Suprapubic skin (tissue), 4 donors: ENCODE measurements at places on chromosomes 1 and 21.

DNA sequence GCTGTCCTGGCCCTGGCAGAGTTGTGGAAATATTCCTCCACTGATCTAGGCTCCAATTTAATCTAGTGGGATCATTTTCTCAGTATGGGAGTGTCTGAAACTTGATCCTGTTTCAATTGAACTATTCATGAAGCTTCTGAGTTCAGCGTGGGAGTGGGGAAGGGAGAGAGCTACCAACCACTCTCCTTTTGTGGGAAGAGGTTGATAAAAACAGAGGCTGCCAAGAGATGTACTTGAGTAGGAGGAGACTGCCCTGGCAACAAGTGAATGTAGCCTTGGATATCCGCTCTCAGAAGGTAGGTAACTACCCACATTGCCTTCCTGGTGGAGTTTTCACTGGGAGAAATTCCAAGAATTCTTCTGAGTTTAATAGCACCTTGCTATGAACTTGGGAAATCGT lies at the start of gene CTXND2:
TSS of gene CTXND2 (plus strand) at position 119 of the 400 bp plus-strand sequence. CDS start 25,179 bp downstream, outside the sequence.
- no peaks in the 10 kb centered on the region for H3K27me3 ChIP-seq
- no peak within 1 kb of the TSS for H3K27ac ChIP-seq
- H3K36me3 ChIP-seq, result no peaks in the 10 kb centered on the region
- DNase-seq, result no peak
- H3K4me3 ChIP-seq, result no peak within 1 kb of the TSS
- peaks cover 5% of the 10 kb centered on the region for H3K4me1 ChIP-seq

GRCh38 chr1:109040989-109041620 lies 797 bp downstream of the WDR47 start:
- DNase-seq, result no peak
- H3K27me3 ChIP-seq, result no peaks in the 10 kb centered on the region
- H3K4me1 ChIP-seq, result peaks cover 23% of the 10 kb centered on the region
- no peaks in the 10 kb centered on the region for H3K36me3 ChIP-seq
- peak overlapping the region; percentile 91 for H3K27ac ChIP-seq

GRCh38 chr1:7253988-7254587 lies 468.8 kb downstream of the CAMTA1 start:
- H3K4me1 ChIP-seq, result no peaks in the 10 kb centered on the region
- H3K27me3 ChIP-seq, result peaks cover 11% of the 10 kb centered on the region
- H3K27ac ChIP-seq, result no peak overlapping the region
- no peak for DNase-seq
- no peak overlapping the region for H3K4me3 ChIP-seq
- H3K36me3 ChIP-seq, result no peaks in the 10 kb centered on the region

GRCh38 chr1:4652631-4653327 lies 1.6 kb upstream of the AJAP1 start:
- H3K4me3 ChIP-seq, result no peak overlapping the region
- DNase-seq, result no peak
- H3K27ac ChIP-seq, result no peak overlapping the region
- peaks cover 27% of the 10 kb centered on the region for H3K4me1 ChIP-seq
- no peaks in the 10 kb centered on the region for H3K36me3 ChIP-seq

- no peaks in the 10 kb centered on the region for H3K4me1 ChIP-seq
- H3K27me3 ChIP-seq, result no peaks in the 10 kb centered on the region
- DNase-seq, result no peak
- no peak overlapping the region for H3K4me3 ChIP-seq
- H3K36me3 ChIP-seq, result no peaks in the 10 kb centered on the region
- no peak overlapping the region for H3K27ac ChIP-seq
Measured at GRCh38 chr1:31871703-31872102, 55.9 kb upstream of the SPOCD1 start.

DNA sequence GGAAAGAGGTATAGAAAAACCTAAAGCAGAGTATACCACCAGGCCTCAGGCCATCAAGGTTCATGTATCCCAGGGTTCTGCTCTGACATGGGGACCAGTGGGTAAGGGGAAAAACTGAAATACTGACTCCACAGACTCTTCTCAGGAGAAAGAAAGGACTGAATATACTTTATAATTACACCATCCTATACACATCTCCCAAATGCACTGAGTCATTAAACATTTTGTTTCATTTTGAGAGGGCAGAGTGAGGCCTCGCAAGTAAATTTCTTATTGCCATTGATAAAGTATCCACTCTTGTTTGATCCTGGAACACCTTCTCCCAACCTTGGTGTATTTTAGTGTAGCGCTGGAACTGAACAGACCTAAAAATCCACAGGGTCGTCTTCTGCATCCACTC lies 247.9 kb downstream of the SLC45A1 start:
- no peak overlapping the region for H3K4me3 ChIP-seq
- H3K27me3 ChIP-seq, result no peaks in the 10 kb centered on the region
- no peak for DNase-seq
- peaks cover 8% of the 10 kb centered on the region for H3K4me1 ChIP-seq

DNA sequence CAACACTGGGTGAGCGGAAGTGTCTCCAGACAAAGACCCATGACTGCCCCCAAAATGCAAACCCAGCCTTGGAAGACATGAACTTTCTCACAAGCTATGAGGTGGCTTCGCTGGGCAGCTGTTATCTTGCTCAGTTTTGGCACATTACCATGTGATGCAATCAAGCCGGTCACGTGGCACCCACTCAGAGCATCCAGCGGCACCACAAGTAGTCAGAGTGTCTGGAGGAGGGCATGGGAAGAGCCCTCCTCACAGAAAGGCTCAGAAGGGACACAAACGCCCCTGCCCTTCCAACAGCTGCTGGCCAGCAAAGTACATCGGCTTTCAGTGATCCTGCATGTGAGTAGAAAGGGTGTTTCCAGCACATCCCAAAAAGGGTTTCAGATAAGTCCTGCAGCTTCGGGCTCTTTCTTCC lies 145.5 kb upstream of the IRF2BP2 start:
- no peak overlapping the region for H3K4me3 ChIP-seq
- H3K27ac ChIP-seq, result no peak overlapping the region
- peaks cover 7% of the 10 kb centered on the region for H3K4me1 ChIP-seq
- no peaks in the 10 kb centered on the region for H3K27me3 ChIP-seq
- H3K36me3 ChIP-seq, result no peaks in the 10 kb centered on the region

DNA sequence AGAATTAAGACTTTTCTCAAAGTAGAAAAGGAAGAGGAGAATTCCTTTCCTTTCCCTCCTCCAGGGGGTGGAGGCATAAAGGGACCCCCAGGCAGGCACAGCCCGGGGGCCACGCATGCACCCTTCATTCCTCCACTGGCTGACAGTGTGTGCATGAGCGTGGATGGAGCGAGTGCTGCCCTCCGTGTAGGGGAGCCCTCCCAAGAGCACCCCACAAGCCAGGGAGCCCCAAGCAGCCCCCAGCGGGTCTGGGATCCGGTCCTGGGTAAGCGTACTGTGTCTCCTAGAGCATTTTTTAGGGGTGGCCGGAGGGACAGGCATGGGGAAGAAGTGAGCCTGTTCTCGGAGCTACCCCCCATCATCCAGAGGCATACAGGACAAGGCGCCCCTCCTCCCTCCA lies 120.5 kb downstream of the SIK1 start:
- H3K4me3 ChIP-seq, result no peak overlapping the region
- DNase-seq, result no peak
- H3K27ac ChIP-seq, result peak overlapping the region; percentile 77
- H3K27me3 ChIP-seq, result peaks cover 3% of the 10 kb centered on the region
- no peaks in the 10 kb centered on the region for H3K36me3 ChIP-seq

- DNase-seq, result no peak
- no peak overlapping the region for H3K4me3 ChIP-seq
- H3K27me3 ChIP-seq, result no peaks in the 10 kb centered on the region
- no peak overlapping the region for H3K27ac ChIP-seq
- H3K4me1 ChIP-seq, result no peaks in the 10 kb centered on the region
- peaks cover 97% of the 10 kb centered on the region for H3K36me3 ChIP-seq
Measured at GRCh38 chr21:46264690-46265144, 20.7 kb downstream of the MCM3AP start.

GRCh38 chr1:86872086-86872485 lies 41.8 kb downstream of the SELENOF start:
- peaks cover 2% of the 10 kb centered on the region for H3K4me1 ChIP-seq
- no peak for DNase-seq
- H3K27me3 ChIP-seq, result no peaks in the 10 kb centered on the region

DNA sequence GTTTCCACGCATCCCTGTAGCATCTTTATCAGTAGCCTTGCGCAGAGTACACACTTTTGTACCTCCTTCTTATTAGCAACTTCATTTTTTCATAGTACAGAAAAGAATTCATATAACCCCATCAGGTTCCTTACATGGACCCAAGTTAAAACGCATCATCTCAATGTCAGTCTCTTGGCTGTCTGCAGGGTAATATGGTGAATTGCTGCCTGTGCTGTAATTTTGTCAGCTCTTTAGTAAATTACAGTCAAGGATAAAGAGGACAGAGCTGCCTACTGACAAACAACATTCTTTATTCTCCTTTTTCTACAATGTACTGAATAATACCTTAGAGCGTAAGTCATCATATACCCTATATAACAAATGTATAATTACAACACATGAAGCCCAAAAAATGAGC lies 222.5 kb downstream of the MRPL39 start:
- no peak overlapping the region for H3K4me3 ChIP-seq
- no peaks in the 10 kb centered on the region for H3K27me3 ChIP-seq
- H3K27ac ChIP-seq, result no peak overlapping the region
- DNase-seq, result no peak
- H3K4me1 ChIP-seq, result no peaks in the 10 kb centered on the region
- H3K36me3 ChIP-seq, result no peaks in the 10 kb centered on the region

GRCh38 chr21:26490771-26491170 lies 82.3 kb downstream of the CYYR1 start:
- H3K27ac ChIP-seq, result no peak overlapping the region
- no peaks in the 10 kb centered on the region for H3K36me3 ChIP-seq
- no peaks in the 10 kb centered on the region for H3K27me3 ChIP-seq
- H3K4me3 ChIP-seq, result no peak overlapping the region
- DNase-seq, result no peak

- peaks cover 17% of the 10 kb centered on the region for H3K36me3 ChIP-seq
- H3K4me1 ChIP-seq, result peaks cover 12% of the 10 kb centered on the region
- H3K4me3 ChIP-seq, result no peak overlapping the region
- DNase-seq, result no peak
Measured at GRCh38 chr1:12016182-12016581, 3.1 kb upstream of the MIIP start.

DNA sequence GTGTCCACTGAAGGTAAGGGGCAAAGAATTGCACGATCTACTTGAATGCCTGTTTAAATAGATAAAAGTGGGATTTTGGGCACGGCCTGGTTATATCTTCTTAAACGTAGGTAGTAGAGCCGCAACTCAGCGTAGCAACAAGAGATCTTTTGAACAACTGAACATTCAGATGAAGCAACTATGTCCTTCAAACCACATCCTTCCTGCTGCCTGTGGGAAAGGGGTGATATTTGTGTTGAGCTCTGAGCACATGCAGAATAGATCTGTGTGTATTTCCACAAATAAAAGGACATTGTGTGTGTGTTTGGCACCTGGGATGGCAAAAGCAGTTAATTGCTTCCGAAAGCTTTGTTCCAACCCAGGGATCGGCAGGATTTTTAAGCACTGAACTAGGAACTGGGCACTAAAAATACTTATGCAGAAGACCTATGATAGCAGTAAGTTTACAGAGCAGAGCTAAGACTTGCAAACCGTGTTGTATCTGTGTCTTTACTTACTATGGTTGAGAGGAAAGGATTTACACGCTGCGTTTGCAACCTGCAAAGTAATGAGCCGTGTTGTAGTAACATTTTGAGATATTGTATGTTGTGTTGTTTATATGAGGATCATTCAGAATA lies 333.4 kb downstream of the CHRM3 start:
- H3K4me3 ChIP-seq, result no peak overlapping the region
- no peak for DNase-seq
- H3K27ac ChIP-seq, result peak overlapping the region; percentile 34
- H3K27me3 ChIP-seq, result no peaks in the 10 kb centered on the region

GRCh38 chr1:44672254-44672955 lies 1.9 kb downstream of the TMEM53 start:
- H3K27ac ChIP-seq, result peak overlapping the region; percentile 36
- no peak for DNase-seq
- peaks cover 43% of the 10 kb centered on the region for H3K4me1 ChIP-seq

- H3K4me1 ChIP-seq, result no peaks in the 10 kb centered on the region
- DNase-seq, result no peak
- no peak overlapping the region for H3K27ac ChIP-seq
Measured at GRCh38 chr1:157517016-157517415, 35.3 kb downstream of the FCRL5 start.

- H3K27ac ChIP-seq, result no peak overlapping the region
- no peak overlapping the region for H3K4me3 ChIP-seq
- H3K27me3 ChIP-seq, result no peaks in the 10 kb centered on the region
- no peaks in the 10 kb centered on the region for H3K4me1 ChIP-seq
Measured at GRCh38 chr1:239807361-239807760, 284.3 kb upstream of the FMN2 start.

GRCh38 chr1:185208626-185209180 lies 51.7 kb downstream of the SWT1 start:
- no peak overlapping the region for H3K27ac ChIP-seq
- H3K36me3 ChIP-seq, result peaks cover 11% of the 10 kb centered on the region

GRCh38 chr1:93768380-93768863 lies 86.8 kb upstream of the BCAR3 start:
- peaks cover 21% of the 10 kb centered on the region for H3K4me1 ChIP-seq
- H3K27me3 ChIP-seq, result no peaks in the 10 kb centered on the region
- no peaks in the 10 kb centered on the region for H3K36me3 ChIP-seq
- DNase-seq, result no peak

DNA sequence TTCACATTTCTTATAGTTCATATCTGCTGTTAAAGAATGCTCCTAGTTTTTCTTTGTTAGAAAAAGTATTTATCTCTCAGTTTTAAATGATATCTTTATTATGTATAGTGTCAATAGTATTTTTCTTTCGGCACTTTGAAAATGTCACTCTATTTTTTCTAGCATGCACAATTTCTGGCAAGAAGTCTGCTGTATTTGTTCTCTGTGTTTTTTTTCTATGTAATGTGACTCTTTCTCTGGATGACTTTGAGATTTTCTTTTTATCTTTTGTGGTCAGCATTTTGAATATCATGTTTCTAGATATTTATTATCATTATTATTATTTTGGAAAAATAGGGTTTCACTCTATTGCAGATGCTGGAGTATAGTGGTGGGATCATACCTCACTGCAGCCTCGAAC lies 285.2 kb downstream of the PTGER3 start:
- H3K4me1 ChIP-seq, result no peaks in the 10 kb centered on the region
- no peaks in the 10 kb centered on the region for H3K27me3 ChIP-seq
- H3K27ac ChIP-seq, result no peak overlapping the region
- no peaks in the 10 kb centered on the region for H3K36me3 ChIP-seq

DNA sequence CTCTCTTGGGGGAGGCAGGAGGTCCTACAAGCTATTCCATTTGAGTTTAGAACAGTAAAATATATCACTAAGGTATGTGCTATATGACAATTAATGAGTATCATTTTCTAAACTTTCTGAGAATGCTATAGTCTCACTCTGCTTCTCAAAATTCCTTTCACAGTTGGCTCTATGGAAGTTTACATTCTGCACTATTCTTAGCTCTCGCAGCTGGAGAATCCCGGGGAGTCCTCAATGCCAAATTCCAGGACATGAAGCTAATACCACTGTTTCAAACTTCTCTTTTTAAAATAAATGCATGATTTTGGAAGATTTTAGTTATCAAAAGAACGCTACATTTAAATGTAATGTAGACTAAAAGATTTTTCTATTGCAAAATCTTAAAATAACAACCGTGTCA lies 22.4 kb upstream of the PALMD start:
- no peak for DNase-seq
- H3K4me3 ChIP-seq, result no peak overlapping the region
- no peaks in the 10 kb centered on the region for H3K36me3 ChIP-seq
